ENCODE measurements at places on chromosomes 3 and 15.

GRCh38 chr3:132537297-132537696 lies 59.8 kb upstream of the ACKR4 start:
- no peak for DNase-seq

- DNase-seq: no peak
Observed at GRCh38 chr15:75073197-75073596, 49.8 kb downstream of the PPCDC start.

- DNase-seq: no peak
Observed at GRCh38 chr3:126294211-126294808, 62.9 kb downstream of the KLF15 start.

DNA sequence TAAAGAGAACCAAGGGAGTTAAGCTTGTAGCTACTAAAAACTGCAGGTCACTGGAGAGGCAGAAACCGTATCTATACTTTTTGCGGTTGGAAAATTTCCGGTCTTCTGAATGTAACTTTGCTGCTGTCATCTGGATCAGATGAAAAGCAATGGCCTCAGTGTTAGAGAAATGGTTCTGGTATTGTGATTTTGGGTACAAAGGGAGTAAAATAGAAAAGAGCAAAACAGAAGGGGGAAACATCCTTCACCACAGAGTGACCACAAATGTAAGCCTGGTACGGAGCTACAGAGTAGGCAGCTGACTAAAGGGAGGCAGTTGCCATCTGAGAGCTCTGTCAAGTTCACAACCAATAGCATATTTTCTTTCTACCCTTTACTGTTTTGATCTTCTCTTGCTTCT lies 5.6 kb downstream of the CD96 start:
- DNase-seq: no peak

- DNase-seq: no peak
Observed at GRCh38 chr15:78130466-78131294, 565 bp downstream of the CIB2 start.

- no peak for DNase-seq
Observed at GRCh38 chr15:60704717-60705116, 225.8 kb upstream of the ICE2 start.

- DNase-seq: no peak
Observed at GRCh38 chr3:126678693-126679317, 23.9 kb upstream of the TXNRD3 start.
